ENCODE measurements at places on chromosomes 3 and 15.

- no peak for DNase-seq
Measured at GRCh38 chr3:60262546-60262945, 988.7 kb downstream of the FHIT start.

DNA sequence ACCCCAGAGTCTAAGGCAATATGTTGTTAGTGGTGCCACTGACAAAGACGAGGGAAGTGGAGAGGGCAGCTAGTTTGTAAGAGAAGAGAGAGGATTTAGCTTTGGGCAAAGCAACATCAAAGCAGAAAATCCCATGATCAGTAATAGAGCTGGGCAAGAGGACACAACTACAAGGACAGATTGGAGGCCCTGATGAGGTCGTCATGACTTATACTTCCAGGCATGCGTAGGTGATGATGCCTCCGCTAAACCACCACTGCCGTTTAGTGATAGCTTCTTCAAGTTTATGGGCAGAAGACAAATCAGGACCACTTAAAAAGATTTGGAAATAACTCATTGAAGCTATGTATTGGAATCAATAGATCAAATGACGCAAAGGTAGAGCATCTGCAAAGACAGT, 2.6 kb downstream of the HRG start:
- no peak for DNase-seq

GRCh38 chr3:161070252-161070930, 34.8 kb downstream of the B3GALNT1 start:
- DNase-seq, result no peak

GRCh38 chr15:39331584-39331983, 249.3 kb upstream of the THBS1 start:
- DNase-seq, result no peak

- no peak for DNase-seq
Measured at GRCh38 chr3:4508048-4508981, 15.2 kb downstream of the ITPR1 start.

DNA sequence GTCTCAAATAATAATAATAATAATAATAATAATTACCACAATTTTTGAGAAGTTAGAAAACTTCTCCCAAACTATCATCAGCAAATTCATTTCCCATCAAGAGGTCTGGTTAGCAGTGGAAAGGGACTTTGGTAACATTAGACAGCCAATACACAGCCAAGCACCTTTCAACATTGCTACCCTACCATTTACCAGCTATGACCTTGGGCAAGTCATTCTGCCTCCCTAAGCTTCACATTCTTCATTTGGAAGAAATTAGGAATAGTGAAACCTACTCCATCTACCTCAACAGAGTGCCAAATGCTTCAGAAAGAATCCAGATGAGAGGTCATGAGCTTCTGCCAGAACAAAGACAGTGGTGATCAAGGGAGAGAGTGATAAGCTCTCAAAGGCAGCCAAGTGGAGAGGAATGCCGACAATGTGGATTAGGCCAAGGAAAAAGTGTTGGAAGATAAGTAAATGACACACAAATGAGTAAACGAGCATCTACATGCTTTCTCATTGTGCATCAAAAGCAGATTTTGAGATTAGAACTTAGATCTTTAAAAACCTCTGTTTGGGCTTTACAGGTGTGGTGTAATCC, 42.9 kb upstream of the LPP start:
- DNase-seq, result no peak

GRCh38 chr3:12508291-12508700, 24.0 kb downstream of the TSEN2 start:
- DNase-seq, result no peak

- DNase-seq, result no peak
Measured at GRCh38 chr15:80242132-80242769, 9.8 kb downstream of the CTXND1 start.

DNA sequence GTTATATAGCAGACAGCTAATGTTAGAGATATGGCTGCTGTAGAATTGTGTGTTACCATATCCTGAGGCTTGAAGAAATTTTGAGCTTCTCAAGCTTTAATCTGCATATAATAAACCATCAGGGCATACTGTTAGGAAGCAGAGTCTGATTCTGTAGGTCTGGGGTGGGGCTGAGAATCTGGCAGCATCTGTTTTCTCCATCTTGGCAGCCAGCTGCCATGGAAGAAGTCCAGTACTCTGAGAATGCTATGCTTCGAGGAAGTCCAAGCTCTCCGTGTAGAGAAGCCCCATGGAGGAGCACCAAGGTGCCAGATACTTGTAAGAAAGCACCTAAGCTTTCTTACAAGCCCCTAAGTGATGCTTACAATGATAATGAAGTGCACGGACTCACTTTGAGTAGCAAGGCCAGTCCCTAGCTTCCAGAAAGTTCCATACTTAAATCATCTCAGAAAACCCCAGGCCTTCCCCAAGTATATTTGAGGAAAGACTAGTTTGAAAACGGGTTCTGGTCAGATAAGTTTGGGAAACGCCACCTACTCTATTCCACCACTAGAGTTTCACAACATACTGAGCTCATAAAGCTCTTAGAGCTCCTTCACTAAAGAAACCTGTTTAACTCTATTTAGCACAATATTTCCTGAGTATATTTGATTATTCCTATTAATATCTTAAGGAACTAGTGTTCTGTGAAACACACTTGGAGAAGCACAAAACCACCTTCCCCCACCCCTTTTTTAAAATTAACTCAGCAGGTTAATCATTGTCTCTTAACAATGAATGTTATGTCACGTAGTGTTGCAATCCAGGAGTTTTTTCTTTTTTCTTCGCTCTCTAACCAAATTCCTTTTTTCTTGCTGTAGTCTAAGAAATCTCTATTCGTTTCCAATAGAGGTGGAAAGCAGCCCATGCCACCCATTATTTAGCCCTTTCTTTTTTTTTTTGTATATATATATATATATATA, 59.9 kb upstream of the RASGRP1 start:
- peak; percentile 43 for DNase-seq

- DNase-seq, result no peak
Measured at GRCh38 chr15:92899601-92899947, 550 bp upstream of the CHD2 start.

- DNase-seq, result no peak
Measured at GRCh38 chr3:104878395-104878794, 488.3 kb upstream of the ALCAM start.

DNA sequence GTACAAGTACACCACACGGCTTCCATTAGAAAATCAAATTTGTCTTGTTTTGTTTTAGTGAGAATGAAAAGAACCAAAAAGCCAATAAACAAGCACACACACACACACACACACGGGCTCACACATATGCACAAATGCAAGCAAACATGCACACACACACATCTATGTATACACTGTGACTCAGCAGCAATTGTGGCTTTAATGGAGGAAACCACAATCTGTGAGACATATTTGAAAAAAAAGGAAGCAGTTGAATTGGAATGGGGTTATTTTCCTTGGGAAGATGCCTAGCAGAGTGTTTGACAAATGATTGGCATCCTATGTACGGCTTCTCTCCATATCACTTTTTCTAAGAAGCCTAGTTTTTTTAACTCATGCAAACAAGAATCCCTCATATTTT, 201.1 kb upstream of the ARRDC4 start:
- no peak for DNase-seq

DNA sequence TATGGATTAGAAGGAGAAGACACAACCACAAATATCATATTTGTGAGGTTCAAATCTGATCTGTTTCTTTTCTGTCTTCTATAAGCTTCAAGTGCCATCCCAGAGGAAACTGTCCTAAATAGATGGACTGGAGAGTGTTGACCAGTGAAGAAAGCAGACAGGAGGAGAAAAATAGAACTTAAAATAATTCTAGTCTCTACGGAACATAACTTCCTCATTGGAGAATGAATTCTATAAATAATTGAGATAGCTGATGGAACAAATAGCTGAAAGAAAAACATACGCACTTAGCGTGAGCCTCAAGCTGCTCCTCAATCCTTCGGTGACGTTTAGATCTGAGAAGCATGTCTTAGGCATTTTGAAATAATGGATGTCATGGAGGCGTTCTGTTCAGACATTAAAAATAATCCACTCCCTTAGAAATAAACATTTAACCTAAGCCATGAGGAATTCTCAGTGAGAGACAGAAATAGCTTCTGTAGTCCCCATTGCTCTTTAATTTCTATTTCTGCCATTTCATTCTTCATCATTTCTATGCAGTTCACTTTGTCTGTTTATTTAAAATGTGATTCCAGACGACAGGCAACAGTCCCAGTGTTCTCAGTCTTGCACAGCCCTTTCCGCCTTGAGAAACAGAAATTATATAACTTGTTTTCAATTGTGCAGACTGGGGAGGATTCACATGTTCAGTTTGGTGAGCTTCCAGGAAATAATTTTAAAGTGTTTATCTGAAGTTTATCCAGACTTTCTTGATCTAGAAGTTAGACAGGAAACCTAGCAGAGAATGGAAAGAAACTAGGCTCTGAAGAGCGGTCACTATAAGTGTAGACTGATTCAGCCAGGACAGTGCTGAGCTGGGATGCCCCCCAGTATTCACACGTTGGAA, 97.3 kb downstream of the NR1D2 start:
- peak; percentile 72 for DNase-seq

GRCh38 chr3:87771337-87772192, 287.2 kb downstream of the CGGBP1 start:
- no peak for DNase-seq

GRCh38 chr3:3577823-3578222, 221.4 kb upstream of the LRRN1 start:
- DNase-seq, result no peak

DNA sequence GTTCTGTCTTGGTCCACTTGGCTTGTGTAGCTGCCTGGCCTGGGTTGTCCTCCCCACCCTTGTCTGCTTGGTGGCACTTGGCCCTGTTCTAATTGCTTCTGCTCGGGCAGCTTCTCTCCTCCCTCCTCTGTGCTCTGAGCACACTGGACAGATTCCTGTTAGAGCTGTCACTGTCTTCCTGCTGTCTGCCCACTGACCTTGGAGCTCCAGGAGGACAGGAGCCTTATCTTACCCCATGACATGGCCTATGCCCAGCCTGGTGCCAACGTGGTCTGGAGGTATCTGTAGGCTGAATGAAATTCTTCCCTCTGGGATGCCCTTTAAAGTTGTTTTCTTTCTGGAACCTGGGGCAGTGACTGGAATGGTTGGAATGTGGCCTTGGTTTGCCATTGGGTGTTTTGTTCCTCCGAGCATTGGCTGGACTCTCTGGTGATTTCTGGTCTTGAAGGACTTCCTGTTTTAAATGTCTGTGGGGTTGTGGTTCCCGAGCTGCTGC, 94.1 kb downstream of the FAM43A start:
- DNase-seq, result no peak

DNA sequence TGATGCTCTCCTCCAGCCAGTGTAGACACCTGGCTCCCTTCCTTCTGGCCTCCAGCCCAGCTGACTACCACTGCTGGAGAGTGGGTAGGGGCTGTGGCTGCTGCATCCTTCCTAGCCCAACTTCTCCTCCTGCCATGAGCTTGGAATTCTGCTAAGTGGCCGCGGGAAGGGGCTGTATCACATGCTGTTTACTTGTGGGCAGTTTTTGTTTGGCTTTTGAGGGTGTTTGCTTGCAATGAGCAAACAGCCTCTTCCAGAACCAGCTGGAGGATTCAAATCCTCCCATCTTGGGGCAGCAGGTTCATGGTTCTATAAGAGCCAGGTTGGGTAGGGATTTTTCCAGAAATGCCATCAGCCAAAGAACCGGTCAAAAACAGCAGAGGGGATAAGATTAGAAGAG, 9.0 kb downstream of the GASK1A start:
- no peak for DNase-seq
